Activated CD4-positive, CD25-positive, alpha-beta regulatory T cell treated with anti-CD3 and anti-CD28 coated beads, Interleukin-2, amount 50 U/mL, for 72 hours (primary cell): ENCODE measurements at places on chromosomes 5 and 9.
A peak's percentile ranks its signal among the peaks of the same experiment; 100 is the strongest.

- no peak for DNase-seq
These were observed 7.1 kb upstream of the ODF2 start for GRCh38 chr9:128448746-128449145.

GRCh38 chr9:113578882-113579282 lies 115.4 kb downstream of the RGS3 start:
- peak; percentile 77 for DNase-seq

- no peak for DNase-seq
These were observed 368.3 kb downstream of the EFNA5 start for GRCh38 chr5:107302441-107302840.

DNA sequence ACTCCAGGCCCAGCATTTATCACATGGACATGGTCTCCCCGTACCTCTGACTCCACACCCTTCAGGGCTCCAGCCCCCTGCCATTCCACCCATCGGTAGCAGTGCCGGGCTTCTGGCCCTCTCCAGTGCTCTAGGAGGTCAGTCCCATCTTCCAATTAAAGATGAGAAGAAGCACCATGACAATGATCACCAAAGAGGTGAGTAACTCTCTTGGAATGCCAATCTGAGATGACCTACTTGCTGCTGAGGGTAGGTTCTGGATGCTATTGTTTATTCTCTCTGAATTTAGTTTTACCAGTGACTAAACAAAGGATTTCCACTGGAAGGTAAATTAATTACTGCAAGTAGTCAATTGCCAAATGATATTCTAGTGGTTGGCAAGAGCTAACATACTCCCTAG lies 80.8 kb downstream of the TLE4 start:
- DNase-seq = no peak

DNA sequence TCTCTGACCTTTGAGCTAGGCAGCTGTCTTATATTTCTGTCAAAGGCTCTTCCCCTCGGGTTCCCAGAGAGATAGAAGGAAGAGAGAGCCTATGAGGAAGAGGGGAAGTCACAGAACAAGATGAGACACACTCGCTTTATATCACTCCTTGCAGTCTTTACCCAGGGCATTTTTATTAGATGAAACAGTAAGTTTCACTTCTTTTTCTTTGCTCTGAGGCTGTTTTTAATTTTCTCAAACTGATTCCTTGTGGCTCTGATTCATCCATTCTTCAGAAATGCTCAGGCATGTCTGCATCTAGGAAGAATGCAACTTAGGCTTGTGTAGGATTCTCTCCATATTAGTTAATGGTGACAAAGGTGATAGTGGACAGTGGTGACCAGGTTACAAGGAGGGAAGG lies 132.9 kb upstream of the CHD1 start:
- DNase-seq = no peak

- DNase-seq = no peak
These were observed 5.0 kb upstream of the SLC34A1 start for GRCh38 chr5:177378884-177379883.

- DNase-seq = no peak
These were observed 20.7 kb upstream of the IL17B start for GRCh38 chr5:149399775-149400174.

- no peak for DNase-seq
These were observed 301.3 kb upstream of the ADCY2 start for GRCh38 chr5:7094626-7095025.

DNA sequence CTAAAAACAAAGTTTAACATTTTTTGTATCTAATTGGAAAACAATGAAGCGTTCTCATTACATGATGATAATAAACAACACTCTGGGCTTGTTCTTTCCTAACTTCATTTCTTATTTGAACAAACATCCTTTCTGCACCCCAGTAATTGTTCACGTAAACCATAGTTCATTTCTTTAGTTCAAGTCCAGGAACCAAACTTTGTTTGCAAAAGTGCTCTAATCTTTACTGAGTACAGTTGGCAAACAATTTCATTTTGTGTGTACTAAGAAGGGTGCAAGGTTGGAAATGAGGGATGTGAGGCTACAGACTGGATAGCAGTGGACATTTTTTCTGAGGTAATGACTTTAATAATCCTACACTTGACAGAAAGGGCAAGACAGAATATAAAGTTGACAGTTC lies 113.5 kb downstream of the NREP start:
- DNase-seq = no peak
